ENCODE measurements at places on chromosomes 5 and 9.

DNA sequence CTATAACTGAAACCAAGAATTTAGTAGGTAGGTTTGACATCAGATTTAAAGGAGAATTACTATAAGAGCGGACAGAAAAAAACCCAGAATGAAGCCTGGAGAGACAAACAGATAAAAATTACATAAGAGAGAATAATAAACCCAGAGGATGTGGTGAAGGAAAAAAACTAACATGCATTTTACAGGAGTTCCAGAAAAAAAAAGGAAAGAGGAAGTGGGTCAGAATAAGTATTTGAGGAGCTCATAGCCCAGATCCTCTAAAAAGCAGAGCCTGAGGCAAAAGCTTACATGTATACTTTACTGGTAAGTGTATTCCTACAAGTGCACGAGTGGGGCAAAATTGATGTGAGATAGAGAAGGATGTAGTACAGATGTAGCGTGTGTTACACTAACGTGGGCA is 43.1 kb upstream of the NAA35 start:
- DNase-seq: no peak

GRCh38 chr9:36039696-36040095 is 3.0 kb downstream of the RECK start:
- no peak for DNase-seq

GRCh38 chr9:18658804-18659705 is 185.1 kb downstream of the ADAMTSL1 start:
- no peak for DNase-seq

DNA sequence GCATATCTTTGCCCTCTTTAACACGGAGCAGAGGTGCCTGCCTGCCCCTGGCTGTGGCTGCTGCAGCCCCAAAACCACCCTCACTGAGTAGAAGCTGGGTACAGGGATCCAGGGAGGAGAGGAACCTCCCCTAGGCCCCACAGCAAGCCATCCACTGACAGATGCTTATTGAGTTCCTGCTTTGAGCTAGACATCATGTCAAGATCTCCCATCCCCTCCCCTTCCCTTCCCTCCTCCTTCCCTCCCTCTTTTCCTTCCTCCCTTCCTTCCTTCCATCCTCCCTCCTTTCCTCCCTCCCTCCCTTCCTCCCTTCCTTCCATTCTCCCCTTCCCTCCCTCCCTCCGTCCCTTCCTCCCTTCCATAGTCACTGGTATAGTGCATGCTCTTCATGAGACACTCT is 29.3 kb downstream of the GOLGA2 start:
- no peak for DNase-seq

- no peak for DNase-seq
Measured at GRCh38 chr5:110753600-110753999, 14.8 kb downstream of the SLC25A46 start.

- DNase-seq: no peak
Measured at GRCh38 chr9:90921104-90921503, 119.5 kb downstream of the SYK start.

Data from activated B cell treated with CpG ODN at 0.5 μM for 24 hours (primary cell).